ENCODE measurements at places on chromosomes 7 and 10. TPM values are rescaled to one million over a fixed set of nuclear protein-coding genes. Genes with fewer than 3 reads are reported as not detected.
A peak's percentile ranks its signal among the peaks of the same experiment; 100 is the strongest.

GRCh38 chr7:152704796-152705384 lies 28.9 kb upstream of the XRCC2 start:
- H3K27me3 ChIP-seq, result peaks cover 3% of the 10 kb centered on the region
- H3K4me3 ChIP-seq, result no peak overlapping the region
- H3K4me1 ChIP-seq, result no peaks in the 10 kb centered on the region
- no peak overlapping the region for H3K27ac ChIP-seq
- no peak for DNase-seq
- no peaks in the 10 kb centered on the region for H3K36me3 ChIP-seq

DNA sequence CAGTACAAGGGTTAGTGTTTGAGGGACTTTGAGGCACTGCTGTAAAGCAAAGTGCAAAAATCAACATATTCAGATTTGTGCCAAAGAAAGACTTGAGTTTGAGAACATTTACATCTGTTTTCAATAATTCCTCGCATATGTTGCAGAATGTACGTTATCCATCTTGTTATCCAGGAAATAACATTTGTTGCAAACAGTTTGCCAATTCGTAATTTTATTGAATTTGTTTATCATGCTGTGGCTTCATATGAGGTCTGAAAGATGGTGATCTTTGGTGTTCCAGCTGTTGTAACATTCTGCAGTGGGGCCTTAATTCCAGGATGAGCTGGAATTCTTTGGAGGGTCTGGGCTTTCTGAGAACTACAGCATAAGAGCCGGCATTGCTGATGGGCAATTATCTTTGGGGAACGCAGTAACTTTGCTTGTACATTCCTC lies 396.2 kb downstream of the LRMDA start:
- no peaks in the 10 kb centered on the region for H3K27me3 ChIP-seq
- H3K27ac ChIP-seq, result no peak overlapping the region
- no peak overlapping the region for H3K4me3 ChIP-seq
- H3K4me1 ChIP-seq, result no peaks in the 10 kb centered on the region

The FAM25C gene
- total RNA-seq, result not detected

The IL2RA gene
- 698 TPM for total RNA-seq

GRCh38 chr10:124792998-124793352 lies 1.3 kb upstream of the EEF1AKMT2 start:
- no peaks in the 10 kb centered on the region for H3K27me3 ChIP-seq
- peak overlapping the region; percentile 96 for H3K27ac ChIP-seq
- H3K4me3 ChIP-seq, result peak overlapping the region; percentile 97
- H3K4me1 ChIP-seq, result peaks cover 11% of the 10 kb centered on the region
- DNase-seq, result no peak

GRCh38 chr10:73940634-73941221 lies 29.8 kb downstream of the PLAU start:
- peak; percentile 84 for DNase-seq
- no peaks in the 10 kb centered on the region for H3K36me3 ChIP-seq
- H3K4me1 ChIP-seq, result peaks cover 4% of the 10 kb centered on the region

DNA sequence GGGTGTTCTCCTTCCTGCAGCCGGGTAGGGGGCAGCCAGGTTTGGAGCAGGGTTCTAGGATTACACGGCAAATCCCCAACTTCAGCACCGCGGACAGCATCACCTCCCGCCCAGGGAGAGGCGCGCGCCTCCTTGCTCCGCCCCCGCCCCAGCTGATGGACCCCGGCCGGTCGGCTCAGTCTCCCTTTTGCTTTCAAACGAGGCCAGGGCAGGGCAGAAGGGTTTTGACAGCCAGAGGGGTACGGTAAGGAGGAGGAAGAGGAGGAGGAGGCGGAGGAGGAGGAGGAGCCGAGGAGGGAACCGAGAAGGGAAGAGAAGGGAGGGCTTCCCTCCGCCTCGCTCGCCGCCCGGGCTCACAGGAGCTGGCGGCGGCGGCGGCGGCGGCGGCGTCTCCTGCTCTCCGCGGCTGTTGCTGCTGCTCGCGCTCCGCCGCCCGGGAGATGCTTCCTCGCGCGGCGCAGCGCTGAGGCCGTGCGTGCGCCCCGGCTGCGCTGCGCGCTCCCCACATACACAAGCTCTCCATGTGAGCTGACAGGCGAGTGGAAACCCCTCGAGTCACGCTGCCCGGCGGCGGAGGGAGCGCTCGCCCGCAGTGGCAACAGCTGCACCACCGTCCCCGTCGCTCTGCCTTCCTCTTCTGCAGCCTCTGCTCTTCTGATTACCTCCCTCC lies 615 bp upstream of the CNTNAP2 start:
- H3K27me3 ChIP-seq, result peaks cover 35% of the 10 kb centered on the region
- peak; percentile 37 for DNase-seq
- no peak overlapping the region for H3K27ac ChIP-seq
- peak overlapping the region; percentile 73 for H3K4me3 ChIP-seq
- no peaks in the 10 kb centered on the region for H3K36me3 ChIP-seq
- H3K4me1 ChIP-seq, result peaks cover 6% of the 10 kb centered on the region

Measured in activated naive CD8-positive, alpha-beta T cell treated with anti-CD3 and anti-CD28 coated beads for 36 hours (primary cell).